ENCODE measurements at places on chromosomes 11 and 22.

GRCh38 chr11:7559398-7560283 lies 45.8 kb downstream of the PPFIBP2 start:
- H3K27me3 ChIP-seq: no peaks in the 10 kb centered on the region
- peaks cover 2% of the 10 kb centered on the region for H3K36me3 ChIP-seq
- H3K27ac ChIP-seq: no peak overlapping the region

DNA sequence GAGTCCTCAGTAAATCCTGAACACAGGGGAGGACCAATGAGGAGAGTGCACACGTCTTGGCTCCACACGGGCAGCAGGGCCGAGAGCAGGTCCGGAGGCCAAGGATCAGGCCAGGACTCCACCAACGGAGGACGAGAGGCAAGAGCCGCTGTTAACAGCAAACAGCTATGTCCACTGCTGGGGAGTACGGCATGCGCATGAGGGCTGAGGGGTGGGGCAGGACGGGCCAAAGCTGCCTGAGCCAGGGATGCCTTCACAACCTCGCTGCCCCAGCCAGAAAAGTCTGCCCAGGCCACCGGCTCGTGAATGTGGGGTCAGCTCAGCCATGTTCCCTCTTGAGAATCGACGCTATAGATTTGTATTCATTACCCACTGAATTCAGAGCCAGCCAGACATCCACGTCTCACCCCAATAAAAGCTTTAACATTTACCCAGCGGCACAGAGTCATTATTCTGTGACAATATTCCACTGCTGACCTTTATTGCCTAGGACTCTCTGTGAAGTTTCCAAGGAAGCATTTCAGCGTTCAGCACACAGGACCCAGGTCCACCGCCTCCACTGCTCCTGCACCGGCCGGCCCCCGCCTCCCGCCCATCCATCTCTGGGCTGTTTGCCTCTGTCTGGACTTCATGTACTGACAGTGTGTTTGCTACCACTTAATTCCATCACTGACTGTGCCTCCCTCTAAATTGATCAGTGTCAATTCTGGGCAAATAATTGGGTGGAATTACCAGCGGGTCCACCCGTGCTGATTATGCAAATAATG lies 384.9 kb downstream of the SHANK2 start:
- H3K4me1 ChIP-seq: no peaks in the 10 kb centered on the region
- H3K36me3 ChIP-seq: no peaks in the 10 kb centered on the region
- H3K4me3 ChIP-seq: no peak overlapping the region
- H3K27ac ChIP-seq: no peak overlapping the region
- no peak for DNase-seq
- peaks cover 3% of the 10 kb centered on the region for H3K27me3 ChIP-seq

DNA sequence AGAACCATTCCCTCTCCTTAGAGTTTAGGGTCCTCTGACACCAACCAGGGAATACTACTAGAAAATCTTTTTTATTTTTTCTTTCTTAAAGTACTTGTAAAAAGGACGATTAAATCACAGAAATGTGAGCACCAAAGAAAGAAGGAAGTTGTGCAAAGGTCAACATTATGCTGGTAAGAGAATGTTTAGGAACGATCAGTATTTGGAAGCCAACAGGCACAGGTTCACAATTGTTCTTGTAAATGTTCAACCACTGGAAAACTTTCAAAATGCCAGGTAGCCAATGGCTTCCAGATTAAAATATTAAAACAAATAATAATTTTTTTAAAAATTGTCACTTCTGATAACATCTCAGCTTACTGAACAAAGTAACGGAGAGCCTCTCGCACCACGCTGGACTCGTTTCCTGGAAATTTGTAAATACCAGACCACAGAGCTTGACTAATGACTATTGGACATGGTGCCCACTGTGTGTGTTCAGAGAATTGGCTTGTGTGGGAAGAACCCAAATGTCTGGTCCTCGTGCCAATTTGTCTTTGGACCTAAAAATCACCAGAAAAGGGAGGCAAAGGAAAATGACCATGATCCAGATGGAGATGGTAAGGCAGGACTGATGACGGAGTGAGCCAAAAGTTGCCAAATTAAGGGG lies 20.8 kb downstream of the COMMD9 start:
- H3K36me3 ChIP-seq: peaks cover 13% of the 10 kb centered on the region
- no peak for DNase-seq

DNA sequence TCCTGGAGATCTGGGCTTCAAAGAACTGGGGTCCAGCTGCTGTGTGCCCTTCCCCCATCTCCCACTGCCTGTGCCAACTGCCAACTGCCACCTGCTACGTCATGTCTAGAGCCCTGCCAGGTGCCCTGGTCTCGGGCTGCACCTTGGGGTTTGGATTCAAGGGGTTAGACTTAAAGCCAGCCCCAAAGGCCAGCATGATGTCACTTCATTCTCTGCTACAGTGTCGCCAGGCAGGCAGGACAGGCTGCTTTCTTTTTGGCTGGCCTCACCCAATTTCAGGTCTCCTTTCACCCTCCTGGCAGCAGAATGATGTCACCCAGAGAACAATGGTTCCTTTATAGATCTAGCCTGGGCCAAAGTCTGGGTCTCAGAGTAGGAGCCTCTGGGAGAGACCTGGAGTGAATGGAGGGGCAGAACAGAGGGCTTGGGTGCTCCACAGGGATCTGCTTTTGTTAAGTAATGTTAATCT lies 79.5 kb upstream of the CRYBB3 start:
- no peaks in the 10 kb centered on the region for H3K4me1 ChIP-seq
- peaks cover 3% of the 10 kb centered on the region for H3K36me3 ChIP-seq
- H3K27ac ChIP-seq: no peak overlapping the region
- no peak for DNase-seq
- H3K4me3 ChIP-seq: no peak overlapping the region
- H3K27me3 ChIP-seq: no peaks in the 10 kb centered on the region

GRCh38 chr11:125662689-125663088 lies 18.0 kb downstream of the ACRV1 start:
- no peak overlapping the region for H3K4me3 ChIP-seq
- H3K4me1 ChIP-seq: peaks cover 8% of the 10 kb centered on the region
- no peak for DNase-seq
- H3K27me3 ChIP-seq: no peaks in the 10 kb centered on the region
- H3K27ac ChIP-seq: no peak overlapping the region

- no peaks in the 10 kb centered on the region for H3K36me3 ChIP-seq
- peak overlapping the region; percentile 49 for H3K27ac ChIP-seq
- no peak for DNase-seq
- peaks cover 56% of the 10 kb centered on the region for H3K4me1 ChIP-seq
- H3K4me3 ChIP-seq: no peak overlapping the region
These were observed 22.0 kb upstream of the CTSC start for GRCh38 chr11:88359541-88359940.

DNA sequence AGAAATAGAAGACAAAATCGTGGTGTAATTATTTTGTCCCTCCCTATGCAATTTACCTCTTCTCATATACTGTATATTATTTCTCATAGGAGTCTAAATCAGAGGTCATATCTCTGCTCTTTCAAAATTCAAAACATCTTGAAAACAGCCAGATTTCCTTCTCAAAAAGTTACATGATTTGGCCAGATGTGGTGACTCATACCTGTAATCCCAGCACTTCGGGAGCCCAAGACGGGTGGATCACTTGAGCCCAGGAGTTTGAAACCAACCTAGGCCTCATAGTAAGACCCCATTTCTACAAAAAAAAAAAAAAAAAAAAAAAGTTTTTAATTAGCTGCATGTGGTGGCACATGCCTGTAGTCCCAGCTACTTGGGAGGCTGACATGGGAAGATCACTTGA lies 29.0 kb upstream of the DNAJB7 start:
- H3K27ac ChIP-seq: no peak overlapping the region
- H3K36me3 ChIP-seq: peaks cover 14% of the 10 kb centered on the region
- no peak for DNase-seq
- H3K27me3 ChIP-seq: no peaks in the 10 kb centered on the region

GRCh38 chr11:86874304-86875056 lies 74.1 kb downstream of the PRSS23 start:
- H3K27ac ChIP-seq: no peak overlapping the region
- H3K4me1 ChIP-seq: no peaks in the 10 kb centered on the region
- DNase-seq: no peak
- H3K27me3 ChIP-seq: peaks cover 3% of the 10 kb centered on the region
- H3K4me3 ChIP-seq: no peak overlapping the region
- no peaks in the 10 kb centered on the region for H3K36me3 ChIP-seq

GRCh38 chr11:22304337-22304961 lies 33.7 kb upstream of the SLC17A6 start:
- H3K4me1 ChIP-seq: no peaks in the 10 kb centered on the region
- peaks cover 16% of the 10 kb centered on the region for H3K27me3 ChIP-seq
- H3K4me3 ChIP-seq: no peak overlapping the region
- DNase-seq: no peak

GRCh38 chr11:20197881-20198280 lies 37.6 kb upstream of the DBX1 start:
- no peaks in the 10 kb centered on the region for H3K36me3 ChIP-seq
- no peak for DNase-seq
- peaks cover 37% of the 10 kb centered on the region for H3K27me3 ChIP-seq

DNA sequence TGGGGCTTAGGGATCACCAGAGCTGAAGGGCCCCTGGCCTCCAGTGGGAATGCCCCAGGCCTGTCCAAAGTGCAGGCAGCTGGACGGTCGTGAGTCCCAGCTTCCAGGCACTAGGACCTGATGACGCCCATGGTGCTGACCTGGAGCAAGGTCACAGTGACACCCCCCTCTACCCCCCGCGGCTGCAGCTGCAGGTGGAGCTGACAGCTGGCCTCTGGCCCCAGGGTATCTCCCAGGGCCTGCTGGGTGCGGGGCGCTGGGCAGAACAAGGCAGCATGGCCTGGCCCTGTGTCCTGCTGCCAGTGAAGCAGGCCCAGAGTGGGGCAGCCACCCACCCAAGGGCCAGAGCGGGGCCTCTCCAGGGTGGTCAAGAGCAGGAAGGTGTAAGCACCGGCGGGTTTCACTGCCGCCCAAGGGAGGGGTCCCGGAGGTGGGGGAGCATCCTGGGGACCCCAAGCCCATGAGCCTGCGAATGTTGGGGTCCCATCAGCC lies 553 bp upstream of the TCIRG1 start:
- no peak overlapping the region for H3K27ac ChIP-seq
- H3K4me3 ChIP-seq: peak overlapping the region; percentile 82
- no peaks in the 10 kb centered on the region for H3K27me3 ChIP-seq
- DNase-seq: no peak

Data from activated naive CD8-positive, alpha-beta T cell treated with anti-CD3 and anti-CD28 coated beads, Interleukin-2, amount 50 U/mL, for 24 hours (primary cell).